ENCODE measurements at places on chromosomes 1 and 21.

GRCh38 chr1:239952348-239953308 is 139.1 kb upstream of the FMN2 start:
- DNase-seq = peak; percentile 30

GRCh38 chr1:16727190-16728111 is 12.9 kb upstream of the RNU1-4 start:
- DNase-seq = peak; percentile 42

DNA sequence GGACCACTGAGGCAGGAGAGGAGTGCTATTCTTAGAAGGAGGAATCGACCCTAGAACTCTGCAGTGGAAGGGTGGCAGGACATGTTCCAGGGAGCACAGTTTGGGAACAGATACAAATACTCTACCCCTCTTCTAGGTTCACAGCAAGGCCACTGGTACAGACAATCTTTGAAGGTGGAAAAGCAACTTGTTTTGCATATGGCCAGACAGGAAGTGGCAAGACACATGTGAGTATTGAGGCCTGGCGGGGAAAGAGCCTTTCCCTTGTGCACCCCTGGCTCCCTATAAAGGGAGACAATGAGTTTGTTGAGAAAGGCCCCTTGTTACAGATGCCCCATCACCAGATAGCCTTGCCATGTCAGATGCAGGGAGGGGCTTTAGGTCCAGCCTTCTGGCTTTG is 17.8 kb downstream of the KIF2C start:
- DNase-seq = no peak

- DNase-seq = peak; percentile 71
These were observed 500 bp downstream of the EPHA10 start for GRCh38 chr1:37764414-37764825.

- no peak for DNase-seq
These were observed 5.6 kb downstream of the PRDX1 start for GRCh38 chr1:45516036-45516435.

DNA sequence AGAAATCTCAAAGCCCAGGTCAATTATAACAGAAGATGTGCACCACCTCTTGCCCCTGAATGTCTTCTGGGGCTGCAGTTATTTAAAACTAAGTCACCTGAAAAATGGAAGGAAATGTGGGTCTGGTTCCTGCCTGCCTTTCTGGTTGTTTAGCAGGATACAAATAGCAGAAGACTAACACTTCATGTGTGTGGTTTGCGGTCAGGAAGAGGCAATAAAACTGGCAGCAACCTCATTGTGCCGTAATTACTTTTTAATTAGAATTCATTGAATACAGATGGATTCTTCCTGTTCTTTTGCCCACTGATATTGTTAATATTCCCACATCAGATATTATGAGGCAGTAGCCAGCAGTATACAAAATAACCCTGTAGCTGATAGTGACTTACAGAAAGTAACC is 345.7 kb downstream of the ZNF326 start:
- DNase-seq = no peak

DNA sequence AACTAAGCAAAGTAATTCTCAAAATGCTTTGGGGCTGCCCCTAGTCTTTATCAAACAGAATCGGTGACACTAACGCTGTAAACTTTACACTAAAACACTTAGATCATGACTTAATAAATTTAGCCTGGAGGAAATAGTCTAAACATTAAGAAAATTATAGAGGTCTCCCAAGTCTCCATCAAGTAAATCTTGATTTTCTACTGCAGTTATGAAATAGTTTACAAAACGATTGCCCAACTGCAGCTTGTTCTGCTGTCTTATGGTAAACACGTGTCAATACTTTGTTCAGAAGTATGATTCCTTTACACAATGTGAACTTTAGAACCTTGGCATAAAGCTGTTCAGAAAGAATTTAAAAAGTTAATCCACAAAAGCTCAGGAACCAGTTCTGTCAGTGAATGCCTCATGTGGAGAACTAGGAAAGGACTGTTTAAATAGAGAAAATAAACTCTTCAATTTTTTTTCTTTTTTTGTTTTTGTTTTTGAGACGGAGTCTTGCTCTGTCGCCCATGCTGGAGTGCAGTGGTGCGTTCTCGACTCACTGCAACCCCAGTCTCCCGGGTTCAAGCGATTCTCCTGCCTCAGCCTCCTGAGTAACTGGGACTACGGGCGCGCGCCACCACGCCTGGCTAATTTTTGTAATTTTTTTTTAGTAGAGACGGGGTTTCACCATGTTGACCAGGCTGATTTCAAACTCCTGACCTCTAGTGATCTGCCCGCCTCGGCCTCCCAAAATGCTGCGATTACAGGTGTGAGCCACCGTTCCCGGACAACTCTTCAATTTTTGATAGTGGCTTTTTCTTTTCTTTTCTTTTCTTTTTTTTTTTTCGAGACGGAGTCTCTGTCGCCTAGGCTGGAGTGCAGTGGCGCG is 1.6 kb downstream of the DDI2 start:
- peak; percentile 49 for DNase-seq

DNA sequence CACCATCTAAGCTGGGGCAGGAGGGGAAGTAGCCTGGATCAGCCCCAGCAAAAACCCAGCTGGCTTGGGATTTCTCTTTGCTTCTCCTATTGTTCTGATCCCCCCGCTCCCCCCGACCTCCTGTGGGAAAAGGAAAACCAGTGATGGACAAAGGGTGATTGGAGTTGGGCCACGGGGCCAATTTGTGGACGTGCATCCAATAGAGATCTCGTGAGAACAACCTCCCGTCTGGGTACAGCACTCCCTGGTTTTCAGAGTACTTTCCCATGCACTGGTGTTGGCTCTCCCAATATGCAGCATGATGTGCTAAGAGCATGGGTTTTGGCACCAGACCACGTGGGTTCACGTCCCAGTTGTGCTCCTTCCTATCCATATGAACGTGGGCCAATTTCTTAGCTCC is 9.0 kb downstream of the BLACAT1 start:
- no peak for DNase-seq

- DNase-seq = no peak
These were observed 137.4 kb downstream of the DYRK1A start for GRCh38 chr21:37503848-37504467.

DNA sequence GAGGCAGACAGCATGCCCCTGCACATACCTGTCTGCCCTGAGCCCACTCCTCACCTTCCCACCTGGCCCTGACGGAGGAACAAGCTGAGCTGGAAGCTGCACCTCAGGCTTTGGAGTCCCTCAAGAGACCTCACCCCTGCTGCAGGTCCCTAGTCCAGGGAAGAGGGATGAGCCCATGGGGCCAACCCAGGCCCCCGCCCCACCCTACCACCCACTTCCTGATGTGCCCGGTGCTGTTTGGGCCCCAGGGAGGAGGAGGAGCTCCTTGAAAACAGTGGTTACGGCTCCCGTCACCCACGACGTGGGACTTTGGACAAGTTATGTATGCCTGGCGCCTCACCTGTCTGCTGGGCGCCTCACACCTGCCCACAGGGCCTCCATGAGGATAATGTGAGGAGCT is 250.2 kb downstream of the NPHP4 start:
- no peak for DNase-seq

GRCh38 chr1:26350701-26351589 is 3.0 kb downstream of the CRYBG2 start:
- peak; percentile 72 for DNase-seq

GRCh38 chr1:21308847-21309652 is 18.8 kb upstream of the ECE1 start:
- DNase-seq = no peak

GRCh38 chr1:19023787-19024186 is 67.3 kb upstream of the IFFO2 start:
- no peak for DNase-seq

DNA sequence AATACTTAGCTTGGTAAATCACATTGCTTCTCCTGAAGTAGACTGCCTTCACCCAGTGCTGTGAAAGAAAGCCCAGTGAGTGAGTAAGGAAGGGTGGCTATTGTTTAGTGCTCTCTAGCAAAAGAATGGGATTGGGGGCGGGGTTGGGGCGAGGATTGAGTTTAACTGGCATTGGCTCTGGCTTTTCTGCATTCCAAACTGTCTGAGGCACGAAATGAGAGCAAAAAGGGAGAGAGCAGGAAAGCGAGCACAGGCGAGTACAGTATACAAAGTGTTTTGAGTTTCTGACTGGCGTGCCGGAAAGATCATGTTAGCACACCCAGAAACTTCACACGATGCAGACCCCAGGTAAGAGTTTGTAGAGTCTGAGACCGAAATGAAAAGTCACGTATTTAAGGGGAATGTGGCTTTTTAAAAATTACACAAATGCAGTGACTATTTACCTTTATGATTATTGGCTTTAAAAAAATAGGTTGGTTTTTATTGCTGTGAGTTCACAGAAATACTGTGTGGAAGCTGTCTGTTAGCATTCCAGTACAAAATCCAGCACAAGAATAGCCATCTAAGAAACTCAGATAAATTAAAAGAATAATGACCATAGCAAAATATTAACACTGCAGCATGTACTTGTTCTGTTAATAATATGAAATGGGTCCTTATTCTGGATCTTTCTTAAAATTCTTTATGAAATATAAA is 155.4 kb downstream of the CLEC20A start:
- no peak for DNase-seq

- DNase-seq = no peak
These were observed 118.2 kb upstream of the ADGRL4 start for GRCh38 chr1:79124756-79125155.

- DNase-seq = no peak
These were observed 34.6 kb upstream of the TNFSF4 start for GRCh38 chr1:173241528-173242347.

Measured in HuH-7.5 (cell line).